ENCODE measurements at places on chromosomes 1 and 21. TPM values are rescaled to one million over a fixed set of nuclear protein-coding genes. Genes with fewer than 3 reads are reported as not detected.

DNA sequence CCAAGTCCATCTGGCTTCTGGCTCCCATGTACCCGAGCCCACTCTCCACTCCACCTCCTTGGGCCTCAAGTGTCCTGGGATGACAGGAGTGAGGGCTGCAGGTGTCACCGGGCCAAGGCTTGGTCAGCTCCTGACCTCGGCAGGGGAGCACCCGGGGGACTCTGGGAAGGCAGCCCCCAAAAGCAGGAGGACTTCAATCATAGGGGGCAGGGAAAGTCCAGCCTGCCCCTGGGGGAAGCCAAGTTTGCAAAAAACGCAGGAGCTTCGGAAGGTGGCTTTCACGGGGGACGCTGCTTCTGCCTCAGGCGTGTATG lies 56.8 kb downstream of the KCNAB2 start:
- DNase-seq: no peak

GRCh38 chr1:65259816-65260215 lies 49.5 kb upstream of the DNAJC6 start:
- no peak for DNase-seq

DNA sequence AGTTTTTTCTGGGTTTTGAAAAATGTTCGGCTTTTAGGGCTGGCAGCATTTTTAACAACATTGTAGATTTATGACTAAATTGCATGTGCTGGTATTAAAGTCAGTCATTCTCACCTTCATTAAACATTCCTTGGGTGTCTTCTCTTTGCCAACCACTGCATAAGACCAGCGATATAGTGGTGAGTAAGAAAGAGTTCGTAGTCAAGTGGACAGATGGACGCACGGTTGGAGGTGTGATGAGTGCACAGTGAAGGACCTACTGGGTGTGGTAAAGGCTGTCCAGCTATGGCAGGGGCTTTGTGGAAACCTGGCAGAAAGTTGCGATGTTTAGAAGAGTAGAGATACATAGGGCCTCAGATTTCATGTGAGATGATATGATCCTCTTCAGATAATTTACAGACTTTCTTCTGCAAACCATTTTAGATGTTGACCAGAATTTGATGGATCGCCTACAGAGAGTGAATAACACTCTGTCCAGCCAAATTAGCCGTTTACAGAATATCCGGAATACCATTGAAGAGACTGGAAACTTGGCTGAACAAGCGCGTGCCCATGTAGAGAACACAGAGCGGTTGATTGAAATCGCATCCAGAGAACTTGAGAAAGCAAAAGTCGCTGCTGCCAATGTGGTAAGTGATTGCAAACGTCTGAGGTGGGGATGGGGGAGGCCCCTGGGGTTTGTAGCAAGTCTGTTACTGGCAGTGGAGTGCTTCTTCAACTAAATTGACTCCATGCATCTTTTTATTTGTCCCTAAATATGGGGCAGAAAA lies 56.0 kb upstream of the LAMC2 start:
- DNase-seq: no peak

DNA sequence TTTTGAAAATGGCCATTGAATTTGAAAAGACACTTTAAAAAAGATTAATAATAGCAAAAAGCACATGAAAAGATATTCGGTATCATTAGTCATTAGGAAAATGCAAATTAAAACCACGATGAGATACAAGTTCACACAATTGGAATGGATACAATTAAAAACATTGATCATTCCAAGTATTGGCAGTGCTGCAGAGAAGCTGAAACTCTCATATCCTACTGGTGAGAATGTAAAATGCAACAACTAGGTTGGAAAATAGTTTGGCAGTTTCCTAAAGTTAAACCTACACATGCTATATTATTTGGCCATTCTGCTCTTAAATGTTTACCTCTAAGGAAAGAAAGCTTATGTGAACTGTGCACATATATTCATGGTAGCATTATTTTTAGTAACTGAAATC lies 838.7 kb upstream of the PRMT6 start:
- DNase-seq: no peak

- no peak for DNase-seq
These were observed 337.2 kb upstream of the AJAP1 start for GRCh38 chr1:4317207-4317606.

- no peak for DNase-seq
These were observed 6.1 kb downstream of the HSPA13 start for GRCh38 chr21:14376854-14377253.

- DNase-seq: no peak
These were observed 7.3 kb downstream of the H6PD start for GRCh38 chr1:9241891-9242290.

- DNase-seq: no peak
These were observed 129.9 kb downstream of the DSCAM start for GRCh38 chr21:40717028-40717427.

GRCh38 chr1:86140281-86140880 lies 16.2 kb downstream of the COL24A1 start:
- DNase-seq: no peak

DNA sequence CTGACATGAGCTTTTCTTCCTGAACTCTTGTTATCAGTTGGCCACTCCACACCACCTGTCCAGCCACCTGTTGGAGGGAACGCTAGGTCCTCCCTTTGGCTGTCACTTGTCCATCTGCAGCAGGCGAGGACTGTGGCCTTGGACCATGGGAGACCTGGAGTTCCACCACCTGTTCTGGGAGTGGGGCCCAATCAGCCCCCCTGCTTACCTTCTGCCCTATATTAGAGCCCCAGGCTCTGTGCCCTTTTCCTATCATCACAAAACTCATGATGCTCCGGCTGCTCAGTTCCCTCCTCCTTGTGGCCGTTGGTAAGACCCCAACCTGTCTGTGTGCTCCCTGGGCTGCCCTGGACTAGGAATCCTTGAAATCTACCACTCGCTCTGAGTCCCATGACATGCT lies at the start of gene CELA3A:
Gene CELA3A, plus strand, starts transcription at position 249 of the 400 bp plus-strand sequence. Its CDS starts 18 bp downstream, at position 267.
- DNase-seq: no peak

- no peak for DNase-seq
These were observed 55.6 kb downstream of the TRAF5 start for GRCh38 chr1:211382182-211382713.

DNA sequence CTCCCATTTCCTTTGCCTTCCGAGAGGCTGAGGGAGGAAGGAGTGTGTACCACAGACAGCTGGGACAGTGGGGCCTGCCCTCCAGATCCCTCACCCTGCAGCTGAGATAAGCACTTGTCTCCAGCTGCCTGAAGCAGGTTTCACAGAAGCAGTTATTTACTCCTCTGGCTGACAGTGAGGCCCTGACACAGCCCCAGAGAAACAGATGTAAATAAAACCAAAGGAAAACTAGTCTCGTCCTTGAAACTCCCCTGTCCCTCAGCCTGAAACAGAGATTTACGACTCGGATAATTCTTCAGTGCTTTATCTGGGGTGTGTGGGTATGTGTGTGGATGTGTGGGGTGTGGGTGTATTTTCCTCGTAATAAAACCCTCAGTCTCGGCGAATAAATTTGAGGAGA lies 181.1 kb downstream of the IGSF21 start:
- DNase-seq: no peak

DNA sequence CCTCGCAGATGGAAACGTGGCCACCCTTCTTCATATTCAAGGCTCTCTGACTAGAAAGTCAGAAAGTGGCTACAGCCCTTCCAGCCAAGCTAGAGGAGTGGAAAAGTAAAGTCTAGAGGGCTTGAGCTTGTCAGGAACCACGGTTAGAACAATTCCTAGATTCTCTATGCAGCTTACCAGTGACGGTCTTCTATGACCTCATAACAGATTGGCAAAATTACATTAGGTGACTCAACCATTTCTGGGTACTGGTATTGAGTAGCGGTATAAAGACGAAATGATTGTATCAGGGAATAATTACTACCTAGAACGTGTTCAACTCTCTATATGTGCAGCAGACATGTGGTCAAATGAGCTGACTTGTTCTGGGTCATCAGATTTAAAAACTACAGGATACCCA lies 155.0 kb upstream of the RUNX1 start:
- DNase-seq: no peak

DNA sequence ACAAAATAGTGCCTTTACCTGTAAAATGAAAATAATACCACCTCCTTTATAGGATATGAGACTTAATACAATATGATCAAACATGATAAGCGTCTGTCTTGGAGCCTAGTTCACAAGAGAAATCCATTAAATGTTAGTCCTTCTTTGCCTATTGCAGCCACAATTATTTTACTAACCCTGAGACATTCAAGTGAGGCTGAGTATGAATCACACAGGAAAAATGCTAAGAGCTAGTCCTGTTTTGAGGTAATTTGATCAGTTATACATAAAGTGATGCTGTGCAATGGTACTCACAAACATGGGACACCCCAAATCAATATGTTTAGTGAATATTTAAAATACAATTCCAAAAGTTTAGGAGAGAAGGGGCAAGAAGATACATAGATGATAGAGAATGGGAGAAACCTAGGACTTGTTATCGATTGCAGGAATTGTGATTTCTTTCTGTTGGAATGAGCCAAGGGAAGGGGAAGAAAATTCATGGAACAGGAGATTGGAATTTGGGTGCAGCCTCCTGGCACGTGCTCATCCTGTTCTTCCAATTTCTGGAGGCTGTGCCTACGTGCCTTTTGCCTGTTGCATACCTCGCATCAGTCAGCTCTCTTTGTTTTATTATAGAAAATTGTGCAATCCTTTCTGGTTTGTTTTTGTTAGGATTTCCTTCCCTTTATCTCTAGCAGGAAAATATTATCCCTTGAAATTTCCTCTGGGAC lies 39.9 kb upstream of the BACH1 start:
- DNase-seq: no peak

GRCh38 chr1:10777749-10778574 lies 18.5 kb downstream of the CASZ1 start:
- no peak for DNase-seq

GRCh38 chr1:5720936-5721335 lies 271.3 kb downstream of the NPHP4 start:
- no peak for DNase-seq

GRCh38 chr1:112522621-112523020 lies 13.9 kb downstream of the WNT2B start:
- DNase-seq: no peak

The TRAF5 gene
- 63.8 TPM for total RNA-seq

The GJA9 gene
- not detected for total RNA-seq

The OPTC gene
- total RNA-seq: not detected

The PEF1 gene
- 56.5 TPM for total RNA-seq

The POLR3GL gene
- 13.2 TPM for total RNA-seq

The SPRR2B gene
- not detected for total RNA-seq

The NCF2 gene
- 2.6 TPM for total RNA-seq

The DISC1 gene
- 1.5 TPM for total RNA-seq

The IFNLR1 gene
- total RNA-seq: 6.5 TPM

The SELL gene
- 64.9 TPM for total RNA-seq

The VCAM1 gene
- 0.05 TPM for total RNA-seq

The KIF17 gene
- 0.09 TPM for total RNA-seq

The TPTE gene
- total RNA-seq: not detected

The OR2T29 gene
- not detected for total RNA-seq

The AMY2A gene
- total RNA-seq: not detected

The CHD5 gene
- total RNA-seq: 0.46 TPM

The SPRR2E gene
- total RNA-seq: not detected
